Stimulated activated CD8-positive, alpha-beta memory T cell treated with anti-CD3 and anti-CD28 coated beads, Interleukin-15, amount 100 ng/mL, for 24 hours (primary cell): ENCODE measurements at places on chromosomes 7 and 10.

DNA sequence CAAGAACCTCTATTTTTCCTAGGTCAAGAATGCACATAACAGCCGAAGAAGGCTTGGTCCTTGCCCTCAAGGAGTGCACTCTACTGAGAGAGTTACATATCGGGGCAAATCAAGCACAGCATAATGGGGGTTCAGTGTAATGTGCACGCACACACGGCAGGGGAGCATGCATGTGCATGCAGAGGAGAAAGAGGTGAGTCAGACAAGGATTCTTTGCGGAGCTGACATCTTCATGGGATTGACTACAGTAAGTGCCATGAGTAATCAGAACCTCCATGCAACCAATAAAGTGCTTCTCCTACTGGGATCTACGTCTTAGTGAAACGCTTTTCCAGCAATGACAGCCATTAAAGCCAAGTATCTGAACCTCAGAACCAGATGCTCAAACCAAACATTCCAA lies 123.6 kb downstream of the RNF216 start:
- DNase-seq: no peak

DNA sequence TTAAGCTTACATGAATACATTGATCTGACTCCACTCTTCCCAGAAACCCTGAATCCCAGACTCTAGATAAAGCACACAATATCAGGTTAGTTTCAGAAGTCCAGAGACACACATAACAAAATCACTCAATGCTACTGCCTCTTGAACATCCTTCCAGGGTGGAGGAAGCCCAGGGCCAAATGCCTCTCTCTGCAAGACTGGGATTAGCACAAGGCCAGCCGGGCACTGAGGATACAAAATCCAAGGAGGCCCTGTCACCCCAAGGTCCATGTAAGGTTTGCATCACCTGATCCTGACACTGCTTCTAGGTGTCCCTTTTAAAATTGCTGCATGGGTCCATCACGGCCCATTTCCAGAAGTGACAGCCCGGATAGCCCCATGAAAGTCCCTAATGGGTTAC lies 2.6 kb upstream of the PLXNA4 start:
- no peak for DNase-seq

DNA sequence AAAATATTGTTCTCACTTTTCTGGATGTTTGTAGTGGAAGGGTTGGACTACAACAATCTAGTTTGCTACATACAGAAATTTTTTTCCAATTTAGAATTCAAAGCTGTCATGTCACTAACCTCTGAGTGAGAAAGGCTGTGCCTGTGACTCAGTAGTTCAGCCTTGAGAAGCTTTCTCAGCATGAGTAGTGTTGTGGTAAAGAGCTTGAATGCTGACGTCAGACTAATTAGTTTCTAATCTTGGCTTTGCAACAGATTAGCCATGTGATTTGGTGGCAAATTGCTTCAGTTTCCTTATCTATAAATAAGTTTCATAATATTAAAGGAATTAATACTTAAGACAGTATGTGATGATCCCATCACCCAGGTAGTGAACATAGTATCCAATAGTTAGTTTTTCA lies 83.8 kb downstream of the ABCA13 start:
- no peak for DNase-seq

DNA sequence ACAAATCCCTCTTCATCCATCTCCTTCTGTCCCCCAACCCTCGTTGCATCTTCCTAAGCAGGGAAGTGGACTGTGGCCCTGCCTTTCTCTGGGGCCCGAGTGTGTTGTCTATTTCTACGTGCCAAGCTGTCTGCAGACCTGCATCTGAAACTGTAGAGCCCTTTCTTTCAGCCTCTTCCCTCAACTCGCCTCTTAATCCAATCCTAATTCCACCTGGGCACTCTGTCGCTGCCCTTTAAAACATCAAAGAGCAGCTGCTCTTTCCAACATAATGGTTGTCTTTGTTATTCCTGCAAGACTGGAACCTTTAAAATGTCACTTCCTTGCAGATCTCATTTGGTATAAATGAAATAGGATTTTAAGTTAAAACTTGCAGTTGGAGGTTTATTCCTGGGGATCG lies 21.5 kb upstream of the ADAM12 start:
- no peak for DNase-seq

- DNase-seq: peak; percentile 29
Measured at GRCh38 chr7:21945454-21946221, at the start of gene CDCA7L. Gene CDCA7L (minus strand): TSS chr7:21945899. CDS start chr7:21945804, 95 bp downstream.

GRCh38 chr10:100184426-100184825 lies 1.4 kb downstream of the ERLIN1 start:
- DNase-seq: no peak

- no peak for DNase-seq
Measured at GRCh38 chr10:108469940-108470339, 1305.4 kb upstream of the SORCS1 start.

GRCh38 chr10:21479570-21480315 lies 45.7 kb downstream of the SKIDA1 start:
- DNase-seq: no peak

GRCh38 chr10:13758312-13758711 lies 171.5 kb downstream of the PRPF18 start:
- no peak for DNase-seq

- no peak for DNase-seq
Measured at GRCh38 chr10:44980309-44981171, 1.9 kb upstream of the DEPP1 start.
